Activated CD4-positive, alpha-beta T cell treated with anti-CD3 and anti-CD28 coated beads, Interleukin-2, Interleukin-6, amounts not matched to agents 100 ng/mL and 50 ng/mL, durations not matched to agents 16 hours and 8 hours (primary cell): ENCODE measurements at places on chromosomes 2 and 18.

DNA sequence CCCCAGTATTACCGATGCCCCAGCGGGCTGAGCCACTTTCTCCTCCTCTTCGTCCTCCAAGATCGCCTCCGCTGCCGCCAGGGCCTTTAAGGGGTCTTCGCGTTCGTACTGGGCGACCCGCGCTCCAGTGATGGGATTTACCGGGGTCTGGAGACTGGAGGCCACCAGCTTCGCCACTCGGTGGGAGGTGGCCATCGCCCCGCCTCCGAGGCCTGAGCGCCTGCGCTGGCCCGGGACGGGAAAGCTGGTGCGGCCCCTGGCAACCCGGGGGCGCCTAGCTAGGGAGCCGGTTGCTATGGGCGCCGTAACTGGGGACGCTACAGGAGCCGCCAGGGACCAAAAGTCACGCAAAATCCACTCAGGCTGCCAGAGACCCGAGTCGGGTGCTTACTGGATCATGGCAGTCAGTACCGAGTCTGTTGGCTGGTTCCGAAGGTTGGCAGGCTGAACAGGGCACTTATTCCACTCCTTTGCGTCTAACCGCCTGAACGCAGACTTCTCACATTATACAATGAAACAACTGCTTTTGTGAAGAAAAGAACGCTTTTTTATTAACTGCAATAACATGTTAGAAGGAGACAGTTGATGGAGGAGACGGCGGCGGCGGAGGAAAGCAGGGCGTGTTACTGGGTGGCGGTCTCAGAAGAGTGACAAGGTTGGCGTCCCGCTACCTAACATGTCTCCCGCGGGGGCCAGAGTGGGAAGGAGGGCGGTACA is at the start of gene FAM161A:
TSS of gene FAM161A (minus strand) at position 214 of the 717 bp plus-strand sequence. CDS start at position 195, 19 bp downstream.
- peak; percentile 88 for DNase-seq

- DNase-seq: no peak
These were observed 58.7 kb upstream of the ACTR3 start for GRCh38 chr2:113831161-113831560.

- no peak for DNase-seq
These were observed 24.4 kb downstream of the HK2 start for GRCh38 chr2:74858281-74858680.

DNA sequence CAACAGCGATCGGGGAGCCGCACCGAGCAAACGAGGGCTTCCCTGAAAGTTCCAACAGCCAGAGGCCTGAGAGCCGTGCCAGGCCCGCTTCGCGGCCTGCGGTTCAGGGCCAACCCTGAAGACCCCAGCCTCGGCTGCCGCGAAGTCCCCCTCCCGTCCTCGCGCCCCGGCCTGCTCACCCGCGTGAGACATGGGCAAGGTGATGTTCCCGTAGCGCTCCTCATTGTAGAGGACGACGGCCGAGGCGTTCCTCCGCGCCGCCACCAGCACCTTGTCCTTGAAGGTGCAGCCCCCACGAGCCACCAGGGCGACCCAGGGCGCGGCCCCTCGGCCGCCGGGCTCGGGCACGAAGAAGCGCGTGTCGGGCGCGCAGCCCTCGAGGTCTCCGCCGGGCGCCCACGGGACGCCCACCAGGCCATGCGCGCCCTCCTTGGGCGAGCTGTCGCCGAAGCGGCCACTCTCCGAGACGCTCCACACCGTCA is 510 bp downstream of the RNF149 start:
- DNase-seq: peak; percentile 42

DNA sequence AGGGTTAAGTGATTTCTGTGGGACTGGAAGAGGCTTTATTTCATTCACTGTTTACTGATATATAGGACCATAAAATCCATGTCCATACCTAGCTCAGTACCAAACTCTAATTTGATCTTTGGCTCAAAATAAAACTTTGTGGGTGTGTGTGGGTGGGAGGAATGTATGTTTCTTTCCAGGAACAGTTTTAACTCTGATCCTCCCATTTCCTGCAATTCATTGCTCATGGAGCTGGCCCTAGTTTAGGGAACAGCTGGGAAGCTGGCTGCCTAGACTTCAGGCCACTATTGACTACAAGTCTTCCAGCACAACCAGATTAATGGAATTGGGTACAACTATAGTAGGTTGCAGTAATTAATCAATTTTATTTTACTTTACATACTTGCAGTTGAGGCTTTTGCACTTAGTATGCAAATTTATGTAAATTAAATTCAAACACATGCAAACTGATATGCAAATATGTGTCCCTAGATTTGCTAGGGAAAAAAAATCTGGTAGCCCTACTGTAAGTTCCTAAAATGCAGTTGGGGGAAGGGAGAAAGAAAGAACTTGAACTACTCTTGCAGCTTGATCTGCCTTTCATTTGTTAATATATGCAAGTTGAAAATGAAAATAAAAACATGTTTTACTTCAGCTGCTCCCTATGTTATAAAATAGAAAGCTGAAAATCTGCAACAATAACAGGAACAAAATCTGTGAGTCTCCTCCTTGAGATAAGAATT is 1070.3 kb upstream of the CELF4 start:
- DNase-seq: no peak

DNA sequence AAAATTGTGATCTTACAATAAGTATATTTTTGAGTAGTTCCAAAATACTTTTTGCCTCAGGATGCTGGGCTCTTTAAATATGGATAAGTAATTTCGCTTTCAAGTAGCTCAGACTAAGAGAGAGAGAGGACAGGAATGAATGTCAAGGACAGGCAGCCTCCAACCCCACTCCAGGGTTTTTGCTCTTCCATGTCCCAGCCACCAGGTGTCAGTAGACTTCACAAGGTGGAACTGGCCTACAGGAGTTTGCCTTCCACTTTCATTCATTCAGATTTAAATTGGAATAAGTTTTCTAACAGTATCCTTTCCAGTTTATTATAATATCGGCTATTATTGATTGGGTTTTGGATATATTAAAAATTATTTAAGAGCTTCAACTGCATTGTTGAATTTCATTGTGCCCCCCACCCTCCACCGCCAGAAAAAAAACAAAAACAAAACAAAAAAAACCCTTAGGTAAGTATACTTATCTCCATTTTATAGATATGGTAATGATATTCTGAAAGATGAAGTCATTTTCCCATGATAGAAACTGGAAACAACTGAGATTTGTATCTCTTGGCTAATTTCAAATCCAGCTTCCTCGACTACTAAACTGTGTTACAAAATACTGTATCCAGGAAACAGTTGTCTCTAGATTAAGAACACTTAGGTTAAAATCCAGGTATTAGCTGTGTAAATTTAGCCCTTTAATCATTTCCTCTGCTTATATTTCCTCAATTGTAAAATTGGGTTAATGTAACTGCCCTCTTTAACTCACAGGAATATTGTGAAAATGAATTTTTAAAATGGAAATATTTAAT is 793.1 kb downstream of the ERBB4 start:
- DNase-seq: peak; percentile 65

DNA sequence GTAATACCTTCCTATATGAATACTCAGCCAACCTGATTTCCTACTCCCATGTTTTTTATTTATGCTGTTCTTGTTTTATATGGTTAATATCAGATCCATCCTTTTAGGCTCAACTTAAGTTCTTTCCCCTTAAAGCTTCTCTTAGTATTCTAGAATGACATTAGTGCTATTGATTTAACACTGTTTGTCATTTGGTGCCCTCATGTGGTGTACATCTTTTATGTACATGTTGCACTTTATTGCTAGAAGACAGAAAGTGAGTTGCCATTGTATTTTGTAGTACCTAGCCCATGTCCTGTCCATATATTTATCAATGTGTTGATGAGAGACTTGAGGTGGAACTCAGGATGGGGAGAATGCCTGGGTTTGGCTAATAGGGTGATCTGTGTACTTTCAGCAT is 2.5 kb downstream of the HTRA2 start:
- peak; percentile 44 for DNase-seq
